ENCODE measurements at places on chromosomes 2 and 18. TPM values are rescaled to one million over a fixed set of nuclear protein-coding genes. Genes with fewer than 3 reads are reported as not detected.

The COQ10B gene
- total RNA-seq, result 28.5 TPM

The POTEI gene
- 0.07 TPM for total RNA-seq

The CCDC150 gene
- total RNA-seq, result 3.6 TPM

The FKBP7 gene
- total RNA-seq, result 41.7 TPM

The UGT1A10 gene
- total RNA-seq, result not detected

The ACTG2 gene
- total RNA-seq, result 173 TPM

The CYP27A1 gene
- 4.7 TPM for total RNA-seq

The ALLC gene
- not detected for total RNA-seq

The UGT1A8 gene
- not detected for total RNA-seq

The INO80C gene
- 22.7 TPM for total RNA-seq

The ZEB2 gene
- total RNA-seq, result 95.4 TPM

The GAL3ST2 gene
- 1.3 TPM for total RNA-seq

The FOXD4L1 gene
- not detected for total RNA-seq

The SCN3A gene
- not detected for total RNA-seq

The GREB1L gene
- 2.3 TPM for total RNA-seq

The LIMS4 gene
- total RNA-seq, result 3.3 TPM

The SIX3 gene
- total RNA-seq, result not detected

All from chondrocyte (in vitro differentiated cells).